ENCODE measurements at places on chromosomes 6 and 20.

DNA sequence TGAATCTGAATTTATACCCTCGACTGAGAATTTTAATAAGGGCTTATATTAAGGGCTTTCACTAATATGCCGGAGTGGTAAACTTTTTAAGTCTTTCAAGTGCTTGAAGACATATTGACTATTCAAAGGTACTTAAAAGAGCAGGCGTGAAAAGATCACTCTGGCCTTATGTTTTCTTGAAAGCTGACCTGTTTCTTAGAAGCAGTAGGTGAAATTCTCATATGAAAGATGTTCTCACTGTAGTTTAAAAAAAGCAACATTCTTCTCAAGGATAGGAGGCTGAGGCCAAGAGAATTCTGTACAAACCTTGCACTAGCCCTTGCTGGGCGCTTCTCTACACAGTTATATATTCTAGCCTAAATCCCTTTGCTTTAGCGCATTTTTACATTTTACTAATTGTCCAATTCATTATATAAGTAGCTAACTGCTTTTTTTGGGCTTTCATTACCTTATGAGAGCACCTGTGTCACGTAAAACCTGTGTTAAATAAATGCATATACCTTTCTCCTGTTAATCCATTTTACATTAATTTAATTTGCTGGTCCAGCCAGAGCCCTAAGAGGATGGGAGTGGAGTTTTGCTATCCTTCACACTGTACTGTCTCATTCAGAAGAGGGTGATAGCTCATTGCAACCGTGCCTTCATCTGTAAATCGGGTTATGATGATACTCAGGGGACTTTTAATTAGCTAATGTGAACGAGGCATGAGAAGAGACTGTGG, 59.6 kb upstream of the HFE start:
- peak; percentile 71 for DNase-seq

DNA sequence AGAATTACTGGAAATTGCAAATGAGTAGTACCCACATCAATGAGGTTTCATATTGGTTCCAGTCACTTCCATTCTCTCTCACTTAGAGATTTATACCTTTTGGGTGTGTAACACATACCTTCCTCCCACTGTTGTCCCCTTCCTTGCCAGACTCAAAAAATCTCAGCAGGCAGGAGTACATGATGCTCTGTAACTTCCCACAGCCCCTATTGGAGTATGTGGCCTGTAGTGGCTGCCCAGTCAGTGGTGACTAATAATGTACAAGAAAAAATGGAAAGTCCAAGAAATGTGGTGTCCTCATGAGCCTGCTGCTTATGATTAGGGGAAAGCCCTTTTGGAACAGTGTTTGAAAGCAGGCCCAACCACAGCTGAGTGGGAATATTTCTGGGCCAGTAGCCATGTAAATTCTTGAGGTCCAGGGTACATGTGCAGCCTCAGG, 312.0 kb downstream of the ZFAND3 start:
- DNase-seq, result no peak

DNA sequence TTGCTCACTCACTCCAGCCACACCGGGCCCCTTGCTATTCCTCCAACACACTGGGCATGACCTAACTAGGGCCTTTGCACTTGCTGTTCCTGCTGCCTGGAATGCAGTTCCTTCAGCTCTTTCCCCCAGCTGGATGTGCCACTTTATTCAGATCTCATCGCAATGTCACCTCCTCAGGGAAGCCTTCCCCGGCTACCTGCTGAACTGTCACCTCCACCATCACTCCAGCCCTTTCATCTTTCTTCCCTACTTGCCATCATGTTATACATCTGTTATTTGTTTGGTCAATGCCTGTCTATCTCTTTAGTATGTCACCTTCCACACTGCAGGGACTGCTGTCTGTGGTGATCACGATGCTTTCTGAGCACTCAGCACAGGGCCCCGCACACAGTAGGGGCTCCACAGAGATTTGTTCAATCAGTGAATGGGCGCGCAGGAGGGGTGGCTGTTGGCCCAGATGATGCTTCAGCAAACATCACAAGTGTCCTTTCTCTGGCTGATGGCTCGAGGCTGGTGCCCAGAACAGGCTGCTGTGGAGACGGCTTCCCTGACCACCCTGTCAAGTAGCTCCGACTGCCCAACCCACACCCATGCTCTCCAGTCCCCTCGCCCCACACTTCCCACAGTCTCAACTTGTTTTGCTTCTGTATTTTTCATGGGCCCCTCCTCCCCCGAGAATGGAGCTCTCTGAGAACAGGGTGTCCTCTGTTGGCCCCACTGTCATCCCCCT, 31.8 kb downstream of the CEBPB start:
- DNase-seq, result no peak

DNA sequence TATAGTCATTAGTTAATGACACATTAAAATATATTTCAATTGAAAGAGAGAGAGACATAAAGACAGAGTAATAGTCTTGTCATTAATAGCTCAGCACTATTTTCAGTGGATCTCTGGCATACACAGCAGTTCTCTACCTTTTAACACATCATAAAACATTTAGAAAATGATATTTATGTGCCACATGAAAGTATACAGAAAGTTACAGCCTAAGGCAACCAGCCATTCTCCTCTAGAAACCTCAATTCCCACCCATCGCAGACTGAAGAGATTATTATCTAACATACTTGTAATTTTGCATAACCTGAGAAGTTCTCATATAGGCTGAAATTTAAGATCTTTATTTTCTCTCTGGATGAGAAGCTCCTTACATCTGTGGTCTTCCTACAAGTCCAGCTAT, 58.7 kb upstream of the FAM83B start:
- DNase-seq, result no peak

DNA sequence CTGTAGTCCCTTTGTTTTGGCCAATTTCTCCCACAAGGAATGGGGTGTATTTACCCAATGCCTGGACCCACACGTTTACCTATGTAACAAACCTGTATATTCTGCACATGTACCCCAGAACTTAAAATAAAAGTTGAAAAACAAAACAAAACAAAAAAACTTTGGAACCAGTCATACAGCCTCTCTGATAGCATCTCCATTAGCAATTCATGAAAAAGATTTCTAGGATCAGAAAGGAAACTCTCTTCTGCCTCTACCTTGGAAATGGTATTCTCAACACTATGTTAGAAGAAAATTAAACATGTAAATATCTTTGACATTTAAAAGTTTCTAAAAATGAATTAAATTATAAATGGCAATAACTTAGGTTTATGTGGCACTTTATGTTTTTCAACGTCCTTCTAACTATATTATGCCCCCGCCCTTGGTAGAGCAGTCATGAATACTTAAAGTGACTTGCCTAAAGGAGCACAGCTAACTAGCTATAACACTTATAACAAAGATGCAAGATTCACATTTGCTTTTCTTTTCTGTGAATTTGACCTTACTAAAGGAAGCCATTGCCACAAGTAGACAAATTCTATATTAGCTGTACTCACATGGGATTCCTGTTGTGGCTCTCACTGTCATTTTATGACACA, 147.5 kb upstream of the FKBP1C start:
- DNase-seq, result no peak

DNA sequence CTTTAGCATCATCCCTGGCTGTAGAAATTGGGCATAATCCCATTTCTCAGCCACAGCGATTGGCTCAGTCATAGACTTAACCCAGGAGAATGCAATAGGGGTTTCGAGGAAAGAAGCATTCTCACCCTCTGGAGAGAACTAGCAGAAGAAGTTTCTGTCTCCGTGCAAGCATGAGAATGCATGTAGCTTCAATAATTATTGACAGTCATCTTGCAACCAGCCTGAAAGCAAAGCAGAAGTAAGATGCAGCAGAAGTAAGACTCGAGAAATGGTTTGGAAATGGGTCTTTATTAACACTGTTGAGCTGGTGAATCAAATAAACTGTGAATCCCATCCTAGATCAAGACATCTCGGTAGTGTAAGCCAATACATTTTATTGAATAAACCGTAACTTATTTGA, 828.8 kb upstream of the GJE1 start:
- no peak for DNase-seq

GRCh38 chr6:45795678-45796077, 220.0 kb downstream of the CLIC5 start:
- no peak for DNase-seq
